T-helper 2 cell (primary cell): ENCODE measurements at places on chromosomes 13 and 19.
A peak's percentile ranks its signal among the peaks of the same experiment; 100 is the strongest.

GRCh38 chr19:10283301-10284064 lies 3.3 kb upstream of the ICAM4 start:
- DNase-seq: no peak

GRCh38 chr13:102441085-102441484 lies 39.2 kb upstream of the FGF14 start:
- no peak for DNase-seq

- DNase-seq: no peak
These were observed 30.5 kb downstream of the ZSWIM4 start for GRCh38 chr19:13825489-13826441.

DNA sequence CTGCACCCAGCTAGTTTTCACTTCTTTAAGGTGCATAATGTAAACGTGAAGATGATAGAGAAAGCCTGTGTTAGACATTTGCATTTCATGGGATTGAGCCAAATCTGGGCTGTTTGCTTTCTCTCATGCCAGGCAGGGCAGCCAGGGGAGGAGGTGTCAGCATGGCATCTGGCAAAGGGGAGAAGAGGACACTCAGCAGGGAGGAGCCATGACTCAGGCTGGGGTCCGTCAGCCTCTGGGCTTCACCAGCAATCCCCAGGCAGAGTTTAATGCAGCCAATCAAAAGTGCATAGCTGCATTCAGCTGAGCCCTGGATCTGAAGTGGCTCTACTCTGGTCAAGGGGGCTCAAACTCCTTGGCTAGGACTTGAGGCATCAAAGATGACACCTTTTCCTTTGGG lies 23.5 kb downstream of the EBPL start:
- DNase-seq: no peak

GRCh38 chr19:3556978-3557460 lies 367 bp downstream of the MFSD12 start:
- DNase-seq: peak; percentile 54

GRCh38 chr13:75402787-75403186 lies 79.2 kb downstream of the TBC1D4 start:
- no peak for DNase-seq

DNA sequence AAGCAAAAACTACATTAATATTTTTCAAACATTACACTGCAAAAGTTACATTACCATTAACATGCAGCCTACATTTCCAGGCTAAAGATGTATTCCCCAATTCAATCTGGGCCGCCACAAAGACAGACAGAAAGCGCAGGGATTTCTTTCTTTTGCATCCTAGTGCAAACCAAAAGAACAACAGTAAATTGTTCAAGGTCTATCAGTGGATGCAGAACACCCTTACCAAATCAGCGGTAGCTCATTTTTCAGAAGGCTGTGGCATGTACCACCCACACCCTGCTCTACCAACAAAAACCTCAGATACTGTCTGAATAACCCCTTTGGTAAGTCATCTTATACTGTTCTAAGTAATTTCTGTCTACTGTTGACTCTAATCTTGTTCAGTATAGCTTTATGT lies 3.6 kb downstream of the TPT1 start:
- no peak for DNase-seq

GRCh38 chr13:113601166-113602070 lies 16.9 kb downstream of the TFDP1 start:
- DNase-seq: no peak

DNA sequence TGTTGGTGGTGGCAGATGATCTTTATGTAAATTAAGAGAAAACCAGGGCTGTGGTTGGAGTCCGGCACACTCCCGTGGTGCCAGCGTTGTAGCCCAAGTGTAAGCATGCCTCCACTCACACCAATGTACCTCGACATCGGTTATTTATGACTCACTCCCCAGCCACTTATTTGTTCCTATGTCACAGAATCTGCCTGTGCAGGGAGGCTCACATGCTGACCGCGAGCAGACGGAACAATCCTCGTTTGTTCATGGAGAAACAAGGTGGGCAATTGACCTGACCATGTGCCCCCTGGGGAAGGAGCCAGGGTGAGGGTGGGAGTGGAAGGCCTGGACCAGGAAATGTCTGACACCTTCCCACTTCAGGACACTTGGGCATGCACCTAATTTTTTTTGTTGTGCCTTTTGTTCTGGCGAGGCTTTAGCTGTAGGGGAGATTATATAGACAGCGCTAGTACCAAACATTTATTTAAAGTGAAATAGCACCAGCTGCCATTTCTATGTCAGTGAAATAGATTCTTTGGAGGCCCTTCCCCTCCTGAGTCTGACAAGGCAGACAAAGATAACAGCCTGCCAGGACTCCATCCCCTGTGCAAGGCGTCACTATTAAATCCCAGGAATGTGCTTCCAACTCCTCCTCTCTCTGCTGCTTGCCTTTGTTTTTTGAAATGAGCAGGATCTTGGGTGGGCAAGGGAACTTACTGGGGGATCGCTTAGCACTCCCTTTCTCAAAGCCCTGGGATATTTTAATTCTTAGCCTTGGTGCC lies 394.2 kb downstream of the FGF9 start:
- DNase-seq: no peak

GRCh38 chr13:41267106-41267505 lies 3.7 kb upstream of the MTRF1 start:
- no peak for DNase-seq

DNA sequence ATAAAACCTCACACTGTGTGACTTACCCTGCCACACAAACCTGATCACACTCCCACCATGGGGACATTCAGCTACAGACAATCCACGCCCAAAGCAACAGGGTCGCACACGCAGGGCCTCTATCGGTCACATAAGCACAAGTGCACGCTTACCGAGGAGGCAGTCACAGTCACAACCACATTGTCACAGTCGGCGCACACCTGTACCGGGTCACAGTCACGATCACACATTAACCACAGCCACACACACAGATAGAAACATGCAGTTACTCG lies 579 bp downstream of the ZNF566 start:
- no peak for DNase-seq

- peak; percentile 29 for DNase-seq
These were observed 989 bp upstream of the SSC5D start for GRCh38 chr19:55486971-55487923.

DNA sequence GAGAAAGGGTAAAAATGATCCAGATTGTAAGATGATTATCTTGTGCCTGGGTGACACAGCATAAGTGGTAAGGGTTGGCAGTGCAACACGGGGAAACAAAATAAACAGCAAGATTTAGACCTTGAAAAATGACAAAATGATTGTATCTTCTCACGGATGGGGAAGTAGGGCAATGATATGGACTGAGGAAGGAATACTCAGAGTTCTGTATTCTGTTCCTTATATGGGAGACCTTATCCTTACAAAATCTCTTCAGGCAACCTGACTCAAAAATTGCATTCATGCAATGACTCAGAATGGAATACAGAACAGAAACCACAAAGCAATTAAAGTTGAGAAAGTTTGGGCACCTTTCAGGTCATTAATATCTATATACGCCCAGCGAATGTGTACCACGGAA lies 149.0 kb downstream of the HS6ST3 start:
- no peak for DNase-seq

GRCh38 chr13:114035583-114036531 lies 62.0 kb upstream of the C13orf46 start:
- DNase-seq: no peak

DNA sequence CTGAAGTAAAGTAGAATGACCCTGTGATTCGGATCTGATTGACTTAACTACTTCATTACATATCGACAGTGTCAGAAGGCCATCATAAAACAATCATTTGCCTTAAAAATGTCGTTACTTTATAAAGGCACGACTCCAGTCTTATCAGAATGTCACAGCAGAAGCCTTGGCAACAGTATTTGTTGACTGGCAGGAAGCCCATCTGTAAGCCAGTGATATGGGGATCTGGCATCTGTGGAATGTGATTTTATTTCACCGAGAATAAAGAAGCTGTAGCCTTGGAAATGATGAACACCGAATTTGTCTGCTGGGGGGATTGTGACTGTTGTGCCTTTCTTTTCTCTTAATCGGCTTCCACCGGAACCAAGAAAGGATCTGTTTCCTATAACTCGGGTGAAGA lies 362.5 kb downstream of the TDRD3 start:
- no peak for DNase-seq

DNA sequence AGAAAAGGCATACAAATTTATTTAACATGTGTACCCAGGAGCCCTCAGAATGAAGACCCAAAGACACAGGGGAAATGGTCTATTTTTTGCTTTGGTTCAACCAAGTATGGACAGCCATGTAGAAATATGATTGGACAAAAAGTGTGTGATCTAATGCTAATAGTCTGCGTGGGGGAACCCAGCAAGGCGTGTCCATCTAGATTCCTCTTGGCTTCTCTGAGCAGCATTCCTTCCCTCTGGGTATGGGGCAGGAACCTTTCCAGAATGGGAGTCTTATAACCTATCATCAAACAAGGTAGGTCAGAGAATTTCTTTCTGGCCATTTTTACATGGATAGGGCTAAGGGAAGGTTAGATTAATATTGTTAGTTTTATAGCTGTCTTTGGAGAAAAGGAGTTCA lies 698.2 kb downstream of the FGF9 start:
- DNase-seq: no peak

GRCh38 chr13:72985610-72986009 lies 73.2 kb upstream of the KLF5 start:
- no peak for DNase-seq

DNA sequence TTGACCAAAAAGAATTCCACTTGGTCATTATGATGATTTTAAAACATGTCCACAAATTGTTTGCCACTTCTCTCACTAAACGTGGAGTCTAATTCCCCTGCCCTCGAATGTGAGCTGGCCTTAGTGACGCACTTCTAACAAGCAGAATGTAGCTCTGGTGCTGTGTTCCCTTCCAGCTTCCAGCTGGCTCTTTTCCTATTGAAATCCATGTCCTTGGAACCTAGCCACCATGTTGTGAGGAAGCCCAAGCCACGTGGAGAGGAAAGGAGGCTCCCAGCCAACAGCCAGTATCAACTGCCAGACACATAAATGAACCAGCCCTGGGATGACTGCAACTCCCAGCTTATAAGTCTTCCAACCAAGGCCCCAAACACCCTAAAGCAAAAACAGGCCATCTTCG lies 23.6 kb upstream of the CEBPA start:
- DNase-seq: no peak

DNA sequence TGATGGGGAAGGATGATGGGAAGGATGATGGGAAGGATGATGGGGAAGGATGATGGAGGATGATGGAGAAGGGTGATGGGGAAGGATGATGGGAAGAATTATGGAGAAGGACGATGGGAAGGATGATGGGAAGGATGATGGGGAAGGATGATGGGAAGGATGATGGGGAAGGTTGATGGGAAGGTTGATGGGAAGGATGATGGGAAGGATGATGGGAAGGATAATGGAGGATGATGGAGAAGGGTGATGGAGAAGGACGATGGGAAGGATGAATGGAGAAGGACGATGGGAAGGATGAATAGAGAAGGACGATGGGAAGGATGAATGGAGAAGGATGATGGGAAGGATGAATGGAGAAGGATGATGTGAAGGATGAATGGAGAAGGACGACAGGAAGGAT lies 13.5 kb downstream of the C2CD4C start:
- DNase-seq: no peak

GRCh38 chr19:4232614-4233281 lies 3.4 kb downstream of the EBI3 start:
- DNase-seq: no peak

GRCh38 chr19:10936661-10937084 lies 8.1 kb downstream of the TIMM29 start:
- DNase-seq: no peak

DNA sequence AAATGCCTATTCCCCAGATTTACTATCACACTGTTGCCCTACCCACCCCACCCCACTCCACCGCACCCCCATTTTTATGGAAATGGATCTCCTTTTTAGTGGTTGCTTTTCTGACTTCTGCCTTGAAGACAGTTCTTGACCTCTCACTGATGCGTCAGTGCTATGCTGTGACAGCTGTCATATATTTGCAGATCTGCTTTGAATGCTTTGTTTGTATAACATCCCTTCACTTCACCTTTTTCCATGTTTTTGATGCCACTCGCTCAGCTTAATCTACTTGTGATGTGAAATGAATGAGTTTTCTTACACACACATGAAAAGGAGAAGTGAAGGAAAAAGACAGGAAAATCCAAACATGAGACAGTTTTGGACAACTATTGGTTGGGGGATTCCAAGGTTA lies 731.0 kb downstream of the SLITRK6 start:
- DNase-seq: no peak

- DNase-seq: no peak
These were observed 254.8 kb downstream of the DCT start for GRCh38 chr13:94224670-94225069.

GRCh38 chr13:27979001-27979643 lies 9.4 kb downstream of the URAD start:
- DNase-seq: no peak
